Left kidney (tissue), 8 donors: ENCODE measurements at places on chromosomes 11 and 22. TPM values are rescaled to one million over a fixed set of nuclear protein-coding genes. Genes with fewer than 3 reads are reported as not detected.

APOA1 gene
- polyA plus RNA-seq, result 97.1 TPM

ALDH3B1 gene
- polyA plus RNA-seq, result 2.4 TPM

OR5D13 gene
- not detected for polyA plus RNA-seq

EXPH5 gene
- polyA plus RNA-seq, result 6.3 TPM

LAMTOR1 gene
- 111 TPM for polyA plus RNA-seq
